ENCODE measurements at places on chromosomes 4 and X.

GRCh38 chr4:10077076-10077475 lies 39.5 kb downstream of the WDR1 start:
- no peak for DNase-seq

DNA sequence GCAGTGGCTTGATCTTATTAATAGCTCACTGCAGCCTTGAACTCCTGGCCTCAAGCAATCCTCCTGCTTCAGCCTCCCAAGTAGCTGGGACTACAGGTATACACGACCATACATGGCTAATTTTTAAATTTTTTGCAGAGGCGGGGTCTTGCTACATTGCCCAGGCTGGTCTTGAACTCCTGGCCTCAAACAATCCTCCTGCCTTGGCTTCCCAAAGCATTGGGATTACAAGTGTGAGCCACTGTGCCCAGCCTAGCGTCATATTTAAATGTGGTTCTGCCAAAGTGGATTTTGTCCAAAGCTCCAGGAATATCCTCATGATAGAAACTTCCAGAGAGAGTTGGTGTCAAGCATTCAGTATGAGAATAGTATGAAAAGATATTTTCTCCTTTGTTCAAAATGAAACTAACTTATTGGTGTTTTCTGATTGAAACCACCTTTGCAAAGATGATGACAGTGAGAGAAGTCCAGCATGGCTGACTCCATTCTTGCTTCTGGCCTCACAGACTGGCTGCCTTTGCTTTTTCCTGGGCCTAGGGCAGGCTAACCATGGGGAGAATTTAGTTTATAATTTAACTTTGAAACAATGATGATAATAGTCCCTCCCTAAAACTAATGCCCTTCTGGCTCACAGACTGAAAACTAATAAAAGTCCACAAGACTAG lies 129.0 kb downstream of the C4orf51 start:
- no peak for DNase-seq

DNA sequence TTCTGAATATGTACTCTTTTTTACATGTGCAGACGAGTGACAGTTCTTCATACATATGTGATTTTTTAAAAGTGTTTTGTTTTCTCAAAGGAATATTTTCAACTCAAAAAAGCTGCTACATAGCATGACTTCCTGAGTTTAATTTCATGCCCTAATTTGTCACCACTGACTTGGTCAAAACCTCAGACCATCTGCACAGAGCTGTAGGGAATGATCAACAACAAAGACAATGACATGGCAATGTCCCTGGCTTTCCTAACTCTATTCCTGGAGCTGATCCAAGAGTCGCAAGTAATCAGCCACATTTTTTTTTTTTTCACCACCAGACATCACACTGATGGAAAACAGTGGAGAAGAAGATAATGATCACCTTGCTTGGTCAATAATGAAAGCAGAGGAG lies 97.7 kb downstream of the TMA16 start:
- no peak for DNase-seq

- no peak for DNase-seq
Observed at GRCh38 chr4:182978152-182978827, 61.1 kb upstream of the DCTD start.

- DNase-seq, result no peak
Observed at GRCh38 chr4:89175611-89176010, 64.3 kb downstream of the TIGD2 start.

- DNase-seq, result no peak
Observed at GRCh38 chrX:6311540-6311939, 82.9 kb upstream of the NLGN4X start.

- DNase-seq, result peak; percentile 37
Observed at GRCh38 chrX:46547857-46548256, 2.6 kb upstream of the ZNF674 start.

DNA sequence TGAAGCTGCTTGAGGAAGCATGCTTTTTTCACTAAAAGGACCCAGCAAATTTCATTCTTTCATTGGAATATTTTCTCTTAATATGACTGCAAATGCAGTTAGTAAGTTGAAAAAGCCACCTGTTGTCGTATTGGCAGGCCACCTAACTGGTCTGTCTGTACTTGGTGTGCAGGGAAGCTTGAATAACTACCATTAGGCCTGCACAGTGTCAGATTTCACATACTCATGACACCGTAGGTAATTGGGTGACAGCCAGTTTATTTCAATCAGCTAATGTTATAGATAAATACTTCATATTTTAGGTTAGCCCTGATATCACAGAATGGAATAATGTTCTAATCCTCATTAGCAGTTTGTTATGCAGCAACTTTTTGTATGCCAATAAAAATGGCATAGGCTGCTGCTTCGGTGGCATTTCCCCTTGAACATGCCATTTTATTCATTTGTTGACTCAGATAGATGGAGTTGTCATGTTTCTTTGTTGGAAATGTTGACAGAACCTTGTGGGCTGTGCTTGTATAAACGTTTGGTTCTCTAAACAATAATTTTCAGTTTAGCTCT lies 173.7 kb downstream of the RPA4 start:
- no peak for DNase-seq

- no peak for DNase-seq
Observed at GRCh38 chr4:54146139-54146538, 46.2 kb downstream of the GSX2 start.

DNA sequence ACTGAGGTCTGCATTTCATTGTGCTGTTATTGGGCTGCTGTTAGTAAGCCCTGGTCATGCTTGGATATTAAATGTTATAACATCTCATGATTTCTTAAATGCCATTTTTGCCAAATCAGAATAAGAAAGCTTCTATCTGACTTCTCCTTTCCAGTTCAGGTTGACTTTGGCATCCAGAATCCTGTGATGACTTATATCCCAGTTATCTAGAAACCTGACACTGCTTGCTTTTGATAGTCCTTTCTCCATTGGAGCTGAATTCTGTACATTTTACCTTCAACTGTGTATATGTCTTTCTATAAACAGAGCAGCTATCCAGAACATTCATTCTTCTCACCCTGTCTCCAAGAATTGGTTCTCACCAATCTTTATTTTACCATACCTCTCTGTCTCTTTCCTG lies 257.7 kb upstream of the GNPDA2 start:
- no peak for DNase-seq

GRCh38 chr4:124188595-124188994 lies 523.9 kb downstream of the ANKRD50 start:
- DNase-seq, result no peak

GRCh38 chr4:56445699-56446098 lies 9.6 kb downstream of the PAICS start:
- DNase-seq, result no peak

GRCh38 chr4:73450398-73451004 lies 14.5 kb downstream of the AFP start:
- peak; percentile 60 for DNase-seq

DNA sequence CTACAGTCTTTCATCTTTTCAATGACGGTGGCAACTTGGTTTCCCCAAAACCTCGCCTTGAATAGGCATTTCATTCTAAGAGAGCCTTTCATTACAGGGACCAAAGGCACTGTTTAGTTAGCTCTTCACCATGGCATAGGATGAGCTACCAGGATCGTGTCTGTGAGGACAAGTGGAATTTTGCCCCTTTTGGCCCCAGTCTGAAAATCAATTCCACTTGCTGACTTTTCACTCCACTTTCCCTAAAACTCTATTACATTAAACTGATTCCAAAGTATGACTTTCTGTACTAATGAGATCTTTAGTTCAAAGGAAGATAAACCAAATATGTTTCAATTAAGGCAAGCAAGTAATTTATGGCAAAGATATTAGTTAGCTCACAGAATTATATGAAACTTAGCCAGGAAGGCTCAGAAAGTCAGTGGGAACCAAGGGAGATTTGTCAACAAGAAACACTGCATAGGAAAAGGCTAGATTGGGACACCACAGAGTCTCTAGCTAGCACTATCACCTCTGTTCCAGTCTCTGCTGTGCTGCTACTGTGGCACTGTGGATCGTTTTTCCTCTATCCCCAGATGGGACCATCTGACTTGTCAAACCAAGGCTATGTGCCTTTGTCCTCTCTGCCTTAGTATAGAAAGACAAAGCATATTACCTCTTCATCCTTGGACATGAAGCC lies 145.6 kb downstream of the SLC7A11 start:
- no peak for DNase-seq

DNA sequence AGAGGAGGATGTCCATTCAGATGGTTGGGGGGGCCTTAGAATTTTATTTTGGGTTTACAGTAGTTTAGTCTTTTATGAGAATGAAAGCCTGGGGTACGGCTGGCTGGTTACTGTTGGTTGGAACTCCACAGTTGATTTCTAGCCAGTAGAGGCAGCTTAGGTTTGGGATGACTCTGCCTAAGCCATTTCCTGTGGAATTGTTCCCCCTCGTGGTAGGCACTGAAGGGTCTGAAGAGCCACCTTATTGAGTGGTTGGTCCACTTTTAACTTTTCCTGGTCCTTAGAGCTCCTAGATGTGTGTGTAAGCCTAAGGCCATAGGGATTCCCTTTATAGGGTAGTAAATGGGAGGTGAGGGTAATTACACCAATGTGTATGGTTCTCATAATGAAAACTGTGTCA lies 19.7 kb downstream of the SPIN3 start:
- no peak for DNase-seq

DNA sequence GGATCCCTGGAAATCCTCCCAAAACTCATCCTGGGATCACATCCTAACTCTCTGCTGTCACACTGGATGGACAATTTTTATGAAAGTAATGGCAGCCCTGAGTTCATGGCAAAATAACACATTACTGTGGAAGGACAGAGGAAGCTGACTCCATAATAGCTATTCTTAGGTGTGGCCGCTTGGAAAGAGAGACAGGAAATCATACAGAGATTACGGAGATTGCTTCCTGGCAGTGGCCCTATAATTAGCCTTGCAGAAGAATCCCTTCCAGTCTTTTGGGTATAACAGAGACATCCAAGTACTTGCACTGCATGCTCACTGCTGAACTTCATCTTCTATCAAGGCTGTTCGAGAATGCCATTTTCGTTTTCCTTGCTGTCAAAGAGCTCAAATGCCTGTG lies 133.1 kb upstream of the VCX start:
- no peak for DNase-seq

GRCh38 chrX:148823986-148824385 lies 323.6 kb downstream of the AFF2 start:
- DNase-seq, result no peak

- no peak for DNase-seq
Observed at GRCh38 chr4:83504503-83504902, 19.6 kb upstream of the ABRAXAS1 start.

- no peak for DNase-seq
Observed at GRCh38 chrX:13367950-13368349, 48.1 kb upstream of the ATXN3L start.

- DNase-seq, result no peak
Observed at GRCh38 chr4:40622913-40623312, 6.8 kb downstream of the RBM47 start.

DNA sequence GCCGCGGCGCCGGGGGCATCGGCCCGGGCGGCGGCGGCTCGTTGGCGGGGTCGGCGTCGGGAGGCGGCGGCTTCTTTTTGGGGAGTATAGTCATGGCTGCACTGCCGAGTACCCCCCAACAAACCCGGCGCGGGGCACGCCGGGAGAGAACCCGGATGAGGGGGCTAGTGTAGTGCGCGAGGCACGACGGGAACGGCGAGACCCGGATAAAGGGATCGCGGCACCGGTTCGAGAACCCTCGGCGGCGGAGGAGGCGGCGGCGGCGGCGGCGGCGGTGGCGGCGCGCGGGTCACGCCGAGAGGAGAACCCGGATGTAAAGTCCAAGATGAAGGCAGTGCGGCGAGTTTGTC lies at the start of gene OTUD5:
TSS of gene OTUD5 (minus strand) at position 131 of the 350 bp plus-strand sequence. CDS start at position 94, 37 bp downstream.
- DNase-seq, result no peak

GRCh38 chrX:130694983-130695382 lies 208.0 kb downstream of the ENOX2 start:
- DNase-seq, result no peak

- peak; percentile 43 for DNase-seq
Observed at GRCh38 chrX:9668537-9668936, 97.1 kb downstream of the GPR143 start.

- DNase-seq, result peak; percentile 1
Observed at GRCh38 chrX:81377329-81377728, 175.4 kb downstream of the SH3BGRL start.

DNA sequence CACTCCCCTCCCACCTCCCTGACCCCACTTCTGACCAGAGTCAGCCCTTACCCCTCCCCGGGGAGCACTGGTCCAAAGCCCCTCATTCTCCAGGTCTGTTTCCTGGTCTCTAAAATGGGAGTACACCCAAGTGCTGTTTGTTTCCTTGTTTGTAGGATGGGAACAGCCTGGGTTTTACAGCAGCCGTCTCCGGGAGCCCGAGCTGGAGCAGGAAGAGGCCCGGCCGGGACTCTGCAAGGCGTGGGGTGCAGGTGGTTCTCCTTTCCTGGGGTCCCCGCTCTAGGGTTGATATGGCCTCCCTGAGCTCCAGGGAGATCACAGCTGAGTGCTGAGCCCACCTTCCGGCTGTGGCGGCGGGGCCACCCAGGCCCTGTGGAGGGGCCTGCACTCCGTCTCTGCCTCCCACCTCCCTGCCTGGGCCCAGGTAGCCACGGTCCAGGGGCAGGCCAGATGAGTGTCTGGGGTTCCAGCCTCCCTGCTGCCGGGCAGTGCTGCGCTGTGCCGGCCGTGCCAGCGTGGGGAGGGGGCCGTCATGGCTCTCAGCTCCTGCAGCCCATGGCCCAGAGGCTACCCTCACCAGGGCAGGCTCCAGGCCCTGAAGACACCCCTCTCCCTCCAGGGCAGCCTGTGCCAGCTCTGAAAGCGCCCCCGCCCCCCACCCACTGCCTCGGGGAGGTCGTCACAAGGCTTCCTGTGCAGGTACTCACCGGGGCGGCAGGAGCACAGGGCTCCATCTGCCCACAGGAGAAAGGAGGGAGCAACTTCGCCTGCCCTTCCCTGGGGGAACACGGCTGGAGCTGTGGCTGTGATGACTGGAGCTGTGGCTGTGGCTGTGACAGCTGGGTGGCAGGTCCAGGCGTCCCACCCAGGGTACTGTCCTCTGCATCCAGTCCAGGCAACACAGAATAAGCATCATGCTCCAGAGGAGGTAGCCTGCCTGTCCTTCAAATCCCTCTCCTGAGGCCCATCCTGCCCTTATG lies 98.8 kb downstream of the ADRA2C start:
- DNase-seq, result no peak

DNA sequence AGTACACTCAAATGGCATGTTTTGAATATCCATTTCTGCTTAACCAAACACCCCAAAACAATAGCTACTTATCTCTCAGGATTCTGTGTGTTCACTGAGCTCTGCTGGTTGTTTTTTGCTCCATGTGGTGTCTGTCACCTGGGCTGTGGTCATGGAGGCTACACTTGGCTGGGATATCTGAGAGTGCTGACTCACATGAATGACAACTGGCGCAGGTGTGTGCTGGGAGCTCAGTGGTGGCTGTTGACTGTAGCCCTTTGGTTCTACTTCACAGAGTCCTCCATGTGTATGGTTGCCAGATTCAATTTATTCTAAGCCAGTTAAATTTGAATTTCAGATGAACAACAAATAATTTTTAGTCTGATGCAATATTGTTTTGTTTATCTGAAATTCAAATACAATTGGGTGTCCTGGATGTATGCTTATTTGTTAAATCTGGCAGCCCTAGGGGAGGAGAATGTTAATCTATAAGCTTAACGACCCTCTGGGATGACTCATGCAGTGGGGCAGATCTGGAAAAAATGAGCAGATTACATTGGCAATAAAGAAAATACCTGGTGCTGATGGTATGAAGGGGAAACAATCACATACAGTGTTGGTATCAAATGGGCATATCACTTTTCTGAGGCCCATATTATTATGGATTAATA lies 28.2 kb upstream of the TCEAL4 start:
- DNase-seq, result no peak

Data from AG04450 (cell line).